ENCODE measurements at places on chromosomes 2 and 18.

GRCh38 chr2:215573496-215573895, 137.6 kb upstream of the FN1 start:
- no peak for DNase-seq

- DNase-seq = no peak
These were observed 234.4 kb upstream of the RGPD4 start for GRCh38 chr2:107592280-107592624.

DNA sequence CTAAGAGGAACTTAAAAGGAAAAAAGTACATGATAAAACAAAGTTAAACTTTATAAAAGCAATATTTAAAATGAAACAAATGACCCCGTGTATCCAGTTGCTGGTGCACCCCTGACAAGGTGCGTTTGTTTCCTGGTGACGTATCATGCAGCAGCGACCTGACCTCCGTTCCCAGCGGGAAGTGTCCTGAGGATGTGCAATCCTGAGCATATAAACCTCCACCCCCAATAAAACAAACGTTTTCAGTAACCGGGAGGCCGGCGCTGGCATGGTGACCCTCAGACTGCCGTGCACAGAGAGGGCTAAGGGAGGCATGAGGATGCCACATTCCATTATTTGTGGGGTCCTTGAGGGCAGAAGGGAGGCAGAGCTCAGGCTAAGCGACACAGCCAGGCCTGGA, 14.8 kb downstream of the SLC66A2 start:
- no peak for DNase-seq

GRCh38 chr2:224930124-224930523, 112.1 kb downstream of the DOCK10 start:
- DNase-seq = no peak

GRCh38 chr2:71223767-71224333, 3.1 kb downstream of the PAIP2B start:
- no peak for DNase-seq

All from stimulated activated CD4-positive, alpha-beta T cell treated with anti-CD3 and anti-CD28 coated beads, TNF-alpha, amount 100 ng/mL, for 1 hour (primary cell).